ENCODE measurements at places on chromosomes 13 and 19.

GRCh38 chr19:5603626-5604025, 18.9 kb downstream of the SAFB2 start:
- H3K36me3 ChIP-seq = peaks cover 83% of the 10 kb centered on the region
- H3K4me3 ChIP-seq = no peak overlapping the region
- DNase-seq = no peak
- H3K27me3 ChIP-seq = no peaks in the 10 kb centered on the region
- no peak overlapping the region for H3K27ac ChIP-seq

DNA sequence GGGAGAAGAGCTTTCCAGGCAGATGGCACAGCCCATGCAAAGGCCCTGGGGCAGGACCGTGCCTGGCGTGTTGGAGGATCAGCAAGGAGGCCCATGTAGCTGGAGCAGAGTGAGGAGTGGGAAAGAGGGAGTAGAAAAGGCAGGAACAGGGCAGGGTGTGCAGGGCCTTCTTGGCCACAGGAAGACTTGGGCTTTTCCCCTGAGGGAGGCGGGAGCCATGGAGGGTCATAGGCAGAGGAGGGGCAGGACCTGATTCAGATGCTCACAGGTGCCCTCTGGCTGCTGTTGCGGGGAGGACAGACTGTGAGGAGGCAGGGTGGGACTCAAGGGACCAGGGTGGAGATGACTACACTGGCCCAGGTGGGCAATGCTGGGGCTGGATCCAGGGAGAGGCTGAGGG, 13.8 kb upstream of the PTPRS start:
- H3K27ac ChIP-seq = no peak overlapping the region
- H3K27me3 ChIP-seq = peaks cover 68% of the 10 kb centered on the region
- no peak overlapping the region for H3K4me3 ChIP-seq
- no peak for DNase-seq

- DNase-seq = no peak
- no peaks in the 10 kb centered on the region for H3K4me1 ChIP-seq
- H3K27ac ChIP-seq = no peak overlapping the region
- H3K27me3 ChIP-seq = no peaks in the 10 kb centered on the region
- no peak overlapping the region for H3K4me3 ChIP-seq
These were observed 716.5 kb upstream of the PRR20A start for GRCh38 chr13:56424246-56424645.

GRCh38 chr13:73924607-73925006, 209.6 kb downstream of the KLF12 start:
- peak overlapping the region; percentile 27 for H3K4me3 ChIP-seq
- H3K36me3 ChIP-seq = peaks cover 17% of the 10 kb centered on the region
- H3K27ac ChIP-seq = peak overlapping the region; percentile 66
- no peak for DNase-seq
- no peaks in the 10 kb centered on the region for H3K27me3 ChIP-seq

- peaks cover 5% of the 10 kb centered on the region for H3K27me3 ChIP-seq
- H3K4me1 ChIP-seq = peaks cover 77% of the 10 kb centered on the region
- H3K36me3 ChIP-seq = peaks cover 59% of the 10 kb centered on the region
- H3K27ac ChIP-seq = peak overlapping the region; percentile 100
- H3K4me3 ChIP-seq = peak overlapping the region; percentile 94
These were observed 4.1 kb downstream of the IER2 start for GRCh38 chr19:13154241-13154778.

DNA sequence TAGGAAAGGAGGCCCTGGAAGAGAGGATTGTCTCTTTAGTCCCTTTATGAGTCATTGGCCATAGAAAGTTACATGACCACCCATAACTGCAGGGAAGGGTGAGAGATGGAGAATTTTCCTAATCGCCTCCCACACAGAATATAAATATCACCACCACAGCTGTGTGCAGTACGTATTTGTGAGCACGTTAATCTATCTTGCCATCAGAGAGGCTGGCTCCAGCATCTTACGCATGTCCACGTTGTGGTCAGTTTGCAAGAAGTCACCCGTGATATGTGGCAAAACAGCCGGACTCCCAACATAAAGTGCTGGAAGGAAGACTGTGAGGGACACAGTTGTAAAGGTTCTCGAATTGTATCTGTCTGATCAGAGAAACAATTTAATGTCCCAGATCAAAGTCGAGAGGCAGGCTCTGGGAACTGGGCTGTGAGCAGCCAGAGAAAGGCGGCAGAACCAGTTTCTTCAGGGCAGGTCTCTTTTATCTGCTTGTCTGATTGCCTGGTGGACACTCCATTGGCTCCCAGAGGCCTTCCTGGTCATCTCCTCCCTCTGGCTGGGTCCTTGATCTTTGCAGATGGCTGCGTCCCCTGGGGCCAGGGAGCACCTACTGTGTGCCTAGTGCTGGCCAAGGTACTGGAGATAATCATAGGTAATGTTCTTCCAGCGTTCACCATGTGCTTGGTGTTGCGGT, 74.9 kb downstream of the SIPA1L3 start:
- H3K27ac ChIP-seq = no peak overlapping the region
- H3K27me3 ChIP-seq = no peaks in the 10 kb centered on the region
- peaks cover 34% of the 10 kb centered on the region for H3K4me1 ChIP-seq
- peaks cover 4% of the 10 kb centered on the region for H3K36me3 ChIP-seq
- H3K4me3 ChIP-seq = no peak overlapping the region

DNA sequence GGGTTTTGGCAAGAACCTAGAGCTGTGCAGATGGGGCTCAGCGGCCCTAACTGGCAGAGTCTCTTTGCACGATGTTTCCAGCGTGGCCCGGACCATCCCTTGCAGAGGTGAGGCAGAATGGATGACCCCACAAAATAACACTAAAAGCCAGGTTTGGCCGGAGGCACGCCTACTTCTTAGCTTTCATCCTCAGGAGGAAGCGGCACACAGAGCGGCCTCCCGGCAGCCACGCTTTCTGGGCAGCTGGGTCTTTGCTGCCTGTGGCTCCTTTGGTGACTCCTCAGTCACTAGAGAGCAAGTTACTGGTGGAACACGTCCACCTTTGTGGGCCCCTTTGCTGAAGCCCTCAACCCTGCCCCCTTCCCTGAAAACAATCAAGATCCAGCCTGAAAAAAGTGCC, 25.2 kb downstream of the TEX29 start:
- H3K27ac ChIP-seq = no peak overlapping the region
- no peaks in the 10 kb centered on the region for H3K27me3 ChIP-seq
- no peaks in the 10 kb centered on the region for H3K4me1 ChIP-seq
- DNase-seq = no peak
- no peak overlapping the region for H3K4me3 ChIP-seq

GRCh38 chr13:43544631-43545030, 242.1 kb downstream of the ENOX1 start:
- H3K27me3 ChIP-seq = no peaks in the 10 kb centered on the region
- H3K4me3 ChIP-seq = no peak overlapping the region
- no peaks in the 10 kb centered on the region for H3K36me3 ChIP-seq

DNA sequence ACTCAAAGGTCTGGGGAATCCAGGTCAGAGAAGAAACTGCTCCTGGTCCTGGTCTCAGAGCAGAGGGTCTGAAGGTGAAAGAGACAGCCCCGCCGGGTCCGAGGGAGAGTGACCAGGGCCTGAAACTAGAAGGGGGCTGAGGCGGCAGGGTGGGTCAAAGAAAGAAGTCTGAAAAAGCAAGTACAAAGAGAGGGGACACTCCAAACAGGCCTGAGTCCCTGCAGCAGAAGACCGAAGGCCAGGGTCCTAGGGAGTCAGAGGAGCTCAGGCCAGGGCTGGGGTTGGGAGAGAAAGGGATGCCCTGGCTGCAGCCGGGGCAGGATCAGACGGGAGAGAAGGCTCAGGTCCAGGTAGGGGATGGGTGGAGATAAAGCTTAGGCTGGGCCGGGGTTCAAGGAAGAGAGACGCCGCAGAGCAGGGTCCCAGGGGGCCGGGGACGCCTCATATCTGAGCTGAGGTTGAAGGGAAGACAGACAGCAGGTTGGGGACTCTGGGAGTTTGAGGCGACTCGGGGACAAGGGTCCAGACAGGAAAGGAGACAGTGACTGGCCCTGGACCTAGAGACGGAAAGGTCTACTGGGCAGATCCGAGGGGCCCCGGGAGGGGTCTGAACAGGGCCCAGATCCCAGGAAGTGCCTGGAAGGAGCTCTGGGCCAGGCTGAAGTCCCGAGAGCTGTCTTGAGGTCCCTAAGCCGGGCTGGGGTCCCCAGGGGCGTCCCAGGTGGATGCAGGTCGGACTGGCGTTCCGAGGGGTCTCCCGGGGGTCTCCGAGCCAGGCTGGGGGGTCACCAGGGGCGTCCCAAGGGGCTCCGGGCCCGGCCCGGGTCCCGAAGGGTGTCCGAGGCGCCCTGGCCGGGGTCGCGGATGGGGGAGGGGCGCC, 795 bp downstream of the MLLT1 start:
- DNase-seq = no peak
- peaks cover 49% of the 10 kb centered on the region for H3K4me1 ChIP-seq
- H3K36me3 ChIP-seq = peaks cover 21% of the 10 kb centered on the region
- peak overlapping the region; percentile 87 for H3K4me3 ChIP-seq

DNA sequence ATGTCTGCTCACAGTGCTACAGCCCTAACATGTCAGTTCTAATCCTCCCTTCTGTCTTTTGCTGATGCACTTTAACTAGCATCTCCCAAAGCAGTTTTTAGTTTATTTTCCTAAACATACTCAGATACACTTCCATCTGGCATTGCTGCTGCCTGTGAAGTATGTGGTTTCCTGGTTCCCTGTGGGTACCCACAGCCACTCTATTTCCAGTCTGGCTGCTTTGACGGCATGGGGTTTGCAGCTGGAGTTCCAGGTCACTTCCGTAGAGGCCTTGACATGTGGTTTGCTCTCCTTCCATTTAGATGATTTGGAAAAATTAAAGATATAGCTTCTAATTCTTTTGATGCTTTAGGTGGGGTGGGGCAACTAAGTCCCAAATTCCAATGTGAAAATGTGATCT, 375.5 kb downstream of the PCDH20 start:
- no peak overlapping the region for H3K4me3 ChIP-seq
- DNase-seq = no peak
- H3K27ac ChIP-seq = no peak overlapping the region
- no peaks in the 10 kb centered on the region for H3K27me3 ChIP-seq

DNA sequence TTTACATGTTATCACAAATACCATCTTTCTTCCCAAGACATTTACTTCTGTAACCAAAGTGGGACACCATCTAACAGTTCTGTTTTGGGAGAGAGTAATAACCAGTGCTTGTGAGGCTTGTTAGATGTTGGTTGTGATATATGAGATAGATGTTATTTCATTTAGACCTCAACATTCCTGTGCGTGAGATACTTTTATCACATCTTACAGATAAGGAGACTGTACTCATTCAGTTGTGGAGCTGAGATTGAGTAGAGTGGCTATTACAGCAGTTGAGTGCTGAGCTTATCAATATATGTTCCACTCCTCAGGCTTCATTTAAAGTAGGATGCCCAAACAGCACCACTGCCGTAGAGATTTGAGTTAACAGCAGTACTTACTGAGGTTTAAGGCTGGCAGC, 43.1 kb downstream of the USPL1 start:
- no peak overlapping the region for H3K27ac ChIP-seq
- peaks cover 6% of the 10 kb centered on the region for H3K4me1 ChIP-seq
- no peaks in the 10 kb centered on the region for H3K27me3 ChIP-seq
- no peak for DNase-seq

GRCh38 chr13:50085063-50085462, 69.8 kb downstream of the KCNRG start:
- no peaks in the 10 kb centered on the region for H3K27me3 ChIP-seq
- H3K27ac ChIP-seq = no peak overlapping the region
- peaks cover 30% of the 10 kb centered on the region for H3K4me1 ChIP-seq
- peaks cover 29% of the 10 kb centered on the region for H3K36me3 ChIP-seq
- H3K4me3 ChIP-seq = no peak overlapping the region

DNA sequence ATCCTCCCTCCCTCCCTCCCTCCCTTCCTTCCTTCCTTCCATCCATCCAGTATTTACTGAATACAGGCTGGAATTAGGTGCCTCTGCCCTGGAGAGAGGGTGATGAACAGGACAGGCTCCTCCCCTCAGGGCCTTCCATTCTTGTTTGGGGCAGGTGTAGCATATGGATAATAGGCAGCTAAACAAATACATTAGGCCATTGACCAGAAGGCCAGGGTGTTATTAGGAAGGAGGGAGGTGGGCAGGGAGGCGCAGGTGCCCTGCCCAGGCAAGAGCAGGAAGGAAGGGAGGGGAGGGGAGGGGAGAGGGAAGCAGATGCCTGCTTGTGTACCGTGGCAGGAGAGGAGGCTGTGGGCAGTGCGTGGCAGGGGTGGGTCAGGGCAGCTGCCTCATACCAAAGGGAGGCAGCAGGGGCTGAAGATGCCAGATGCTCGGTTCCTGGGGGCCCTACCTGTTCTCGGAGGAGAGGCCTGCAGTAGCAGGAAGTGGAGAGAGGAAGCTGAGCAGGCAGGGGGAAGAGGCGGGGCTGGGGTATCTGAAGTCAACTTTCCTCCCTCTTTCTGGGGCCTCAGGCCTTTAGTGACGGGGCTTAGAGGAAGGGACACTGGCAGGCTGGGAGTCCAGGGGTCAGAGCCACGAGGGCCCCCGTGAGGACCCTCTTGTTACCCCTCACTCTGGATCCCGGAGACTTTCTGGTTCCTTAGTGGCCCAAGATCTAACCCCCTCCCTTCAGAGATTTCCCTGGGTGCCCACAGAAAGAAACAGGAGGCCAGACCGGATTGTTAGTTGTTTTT, at the start of gene RINL:
Gene RINL, minus strand, starts transcription at position 495 of the 794 bp plus-strand sequence. CDS start 1,533 bp downstream, outside the sequence.
- peak; percentile 50 for DNase-seq
- H3K27ac ChIP-seq = peak within 1 kb of the TSS; percentile 98
- peaks cover 20% of the 10 kb centered on the region for H3K36me3 ChIP-seq
- peaks cover 31% of the 10 kb centered on the region for H3K4me1 ChIP-seq
- H3K27me3 ChIP-seq = no peaks in the 10 kb centered on the region
- H3K4me3 ChIP-seq = peak within 1 kb of the TSS; percentile 81

GRCh38 chr19:17681505-17682125, 6.5 kb downstream of the UNC13A start:
- H3K4me1 ChIP-seq = peaks cover 22% of the 10 kb centered on the region
- H3K4me3 ChIP-seq = no peak overlapping the region
- no peak overlapping the region for H3K27ac ChIP-seq
- peaks cover 6% of the 10 kb centered on the region for H3K36me3 ChIP-seq
- no peak for DNase-seq

GRCh38 chr19:29098863-29099481, 114.0 kb downstream of the UQCRFS1 start:
- peaks cover 2% of the 10 kb centered on the region for H3K36me3 ChIP-seq
- no peaks in the 10 kb centered on the region for H3K4me1 ChIP-seq
- H3K4me3 ChIP-seq = no peak overlapping the region
- peaks cover 29% of the 10 kb centered on the region for H3K27me3 ChIP-seq
- DNase-seq = no peak

DNA sequence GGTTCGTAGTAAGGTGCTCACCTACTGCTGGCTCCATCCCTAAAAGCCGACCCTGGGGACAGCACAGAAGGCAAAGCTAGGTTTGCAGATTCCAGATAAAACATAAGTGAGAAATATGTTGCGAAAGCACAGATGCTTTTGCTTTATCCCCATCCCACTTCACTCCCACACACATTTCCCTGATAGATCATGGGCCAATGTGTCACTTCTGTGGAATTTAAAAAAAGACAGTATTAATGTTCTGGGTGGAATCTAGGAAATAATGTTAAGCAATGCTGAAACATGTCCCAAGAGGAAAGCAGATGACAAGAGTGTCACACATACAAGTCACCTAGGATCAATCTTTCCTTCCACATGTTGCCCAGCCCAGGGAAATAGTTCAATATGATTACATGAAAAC, 661.0 kb upstream of the MIR17HG start:
- H3K36me3 ChIP-seq = no peaks in the 10 kb centered on the region
- no peak overlapping the region for H3K4me3 ChIP-seq
- no peak for DNase-seq
- H3K4me1 ChIP-seq = no peaks in the 10 kb centered on the region

Data from central memory CD8-positive, alpha-beta T cell (primary cell).